ENCODE measurements at places on chromosomes 11 and 22. TPM values are rescaled to one million over a fixed set of nuclear protein-coding genes. Genes with fewer than 3 reads are reported as not detected.

DNA sequence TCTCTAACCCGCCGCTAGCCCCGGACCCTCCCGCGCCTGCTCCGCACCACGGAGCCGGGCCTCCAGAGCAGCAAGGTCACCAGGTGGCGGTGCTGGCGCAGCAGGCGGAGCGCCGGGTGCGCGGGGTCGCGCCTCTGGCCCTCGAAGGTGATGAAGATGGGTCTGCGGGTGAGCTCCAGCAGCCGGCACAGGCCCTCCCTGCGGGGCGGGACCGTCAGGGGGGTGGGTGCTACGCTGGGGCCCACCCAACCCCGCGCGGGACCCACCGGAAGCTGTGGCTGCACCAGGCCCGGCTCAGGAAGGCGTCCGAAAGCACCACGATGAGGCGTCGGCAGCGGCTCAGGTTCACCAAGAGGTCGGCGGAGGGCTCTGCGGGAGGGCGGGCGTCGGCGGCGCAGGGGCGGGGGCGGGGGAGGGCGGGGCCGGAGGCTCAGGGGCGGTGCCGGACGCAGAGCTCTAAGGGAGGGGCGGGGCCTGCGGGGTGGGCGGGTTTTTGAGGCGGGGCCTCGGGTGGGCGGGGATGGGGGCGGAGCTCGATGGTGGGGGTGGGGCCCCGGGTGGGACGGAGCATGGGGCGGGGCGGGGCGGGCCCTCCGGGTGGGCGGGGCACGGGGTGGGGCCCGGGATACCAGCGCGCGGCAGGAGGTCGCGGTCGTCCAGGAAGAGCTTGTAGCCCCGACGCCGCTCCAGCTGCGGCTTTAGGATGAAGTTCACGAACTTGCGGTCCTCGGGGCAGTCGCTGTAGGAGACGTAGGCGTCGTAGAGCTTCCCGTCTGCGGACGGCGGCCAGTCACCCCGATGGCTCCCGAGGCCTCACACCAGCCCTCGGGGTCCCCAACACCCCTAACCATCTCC, 7.8 kb downstream of the SIGIRR start:
- DNase-seq, result no peak

DNA sequence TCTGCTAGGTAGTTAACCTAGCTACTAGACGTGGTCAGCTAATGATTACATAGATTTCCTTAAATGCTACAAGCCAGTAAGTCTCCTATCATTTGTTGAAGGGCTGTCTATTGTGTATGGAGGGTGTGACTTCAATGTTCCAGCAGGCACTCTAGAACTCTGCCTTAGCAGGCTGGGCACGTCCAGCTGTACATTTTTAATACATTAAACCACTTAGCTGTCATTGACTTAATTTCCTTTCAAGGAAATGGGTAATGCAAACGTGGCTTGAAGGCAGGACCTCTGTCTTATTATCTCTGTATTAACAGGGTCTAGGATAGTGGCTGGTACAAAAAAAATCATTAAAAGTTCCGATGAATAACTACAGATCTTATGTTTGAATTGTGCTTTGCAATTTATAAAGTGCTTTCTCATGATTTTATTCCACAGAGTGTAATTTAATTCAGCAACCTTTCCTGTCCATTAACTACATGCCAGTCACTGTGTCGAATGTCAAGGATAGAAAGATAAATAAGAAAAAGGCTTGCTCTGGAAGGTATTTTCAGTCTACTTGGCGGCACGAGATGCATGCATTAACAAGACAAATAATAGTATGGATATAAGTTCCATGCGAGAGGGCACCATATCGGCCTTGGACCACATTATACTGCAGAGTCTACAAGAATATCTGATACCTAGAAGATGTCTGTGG, 60.3 kb downstream of the APOL3 start:
- no peak for DNase-seq

GRCh38 chr22:38316364-38317121, 690 bp downstream of the CSNK1E start:
- peak; percentile 88 for DNase-seq

- no peak for DNase-seq
These were observed 125.2 kb upstream of the SNX19 start for GRCh38 chr11:131041331-131042040.

DNA sequence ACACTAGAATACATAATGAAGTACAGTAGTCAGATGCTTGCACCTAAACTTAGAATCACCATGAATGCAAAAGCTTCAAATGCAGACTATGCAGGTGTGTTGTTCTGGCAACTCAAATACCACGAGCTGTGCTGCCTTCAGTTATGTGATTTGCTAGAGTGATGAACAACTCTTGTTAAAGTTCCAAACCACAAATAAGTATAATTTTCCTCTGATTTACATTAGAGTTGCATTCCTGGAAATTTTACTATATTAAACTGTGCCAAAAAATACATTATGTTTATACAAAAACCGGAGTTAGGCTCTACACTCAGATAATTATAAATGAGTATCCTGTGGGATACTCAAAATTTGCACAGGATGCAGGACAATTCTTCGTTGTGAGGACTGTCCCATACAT, 3.0 kb downstream of the TMEM218 start:
- DNase-seq, result no peak

DNA sequence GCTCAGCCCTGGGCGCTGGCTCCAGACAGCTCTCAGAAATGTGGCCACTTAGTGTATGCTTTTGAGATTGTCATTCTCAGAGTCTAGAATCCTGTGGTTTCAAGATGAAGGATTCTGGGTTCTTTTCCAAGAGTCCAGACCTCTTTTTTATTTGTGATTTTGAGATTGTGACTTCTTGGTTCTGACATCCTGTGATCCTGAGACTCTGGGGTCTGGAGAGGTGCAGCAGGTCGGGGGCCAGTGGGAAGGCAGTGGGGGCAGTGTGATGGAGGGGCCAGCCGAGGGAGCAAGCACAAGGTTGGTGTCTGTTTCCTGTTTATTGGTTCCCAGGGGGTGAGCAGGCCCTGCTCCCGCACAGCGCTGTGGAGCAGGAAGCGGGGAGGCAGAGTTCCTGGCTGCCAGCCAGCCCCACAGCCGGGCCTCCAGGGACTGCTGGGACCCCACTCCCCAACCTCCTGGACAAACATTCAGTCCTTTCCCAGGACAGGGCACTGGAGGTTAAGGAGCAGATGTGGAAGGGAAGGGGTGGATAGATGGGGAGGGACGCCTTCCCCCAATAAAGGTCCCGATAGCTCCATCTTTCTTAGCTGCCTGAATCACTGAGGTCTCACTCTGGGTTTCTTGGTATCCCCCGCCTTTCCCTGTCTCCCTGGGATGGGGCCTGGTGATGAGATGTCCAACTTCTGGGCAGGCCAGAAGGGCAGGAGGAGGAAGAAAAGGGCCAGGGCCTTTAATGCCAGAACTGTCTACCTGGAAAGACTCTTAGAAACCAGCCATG, 13.7 kb downstream of the ARHGEF17 start:
- no peak for DNase-seq

- DNase-seq, result no peak
These were observed 798.1 kb upstream of the LRRC4C start for GRCh38 chr11:42257534-42257933.

- no peak for DNase-seq
These were observed 393.0 kb upstream of the ANO3 start for GRCh38 chr11:25938952-25939351.

Gene DRICH1
- total RNA-seq, result not detected

Gene LUZP2
- total RNA-seq, result 2.7 TPM

Gene EXPH5
- total RNA-seq, result 0.59 TPM

Gene TREH
- total RNA-seq, result not detected

Gene OR2AT4
- not detected for total RNA-seq

Gene DEUP1
- not detected for total RNA-seq

Gene CEND1
- 0.27 TPM for total RNA-seq

Gene OR4C46
- not detected for total RNA-seq

Gene OR6T1
- not detected for total RNA-seq

All from osteocyte (in vitro differentiated cells).